ENCODE measurements at places on chromosomes 1 and 21.

DNA sequence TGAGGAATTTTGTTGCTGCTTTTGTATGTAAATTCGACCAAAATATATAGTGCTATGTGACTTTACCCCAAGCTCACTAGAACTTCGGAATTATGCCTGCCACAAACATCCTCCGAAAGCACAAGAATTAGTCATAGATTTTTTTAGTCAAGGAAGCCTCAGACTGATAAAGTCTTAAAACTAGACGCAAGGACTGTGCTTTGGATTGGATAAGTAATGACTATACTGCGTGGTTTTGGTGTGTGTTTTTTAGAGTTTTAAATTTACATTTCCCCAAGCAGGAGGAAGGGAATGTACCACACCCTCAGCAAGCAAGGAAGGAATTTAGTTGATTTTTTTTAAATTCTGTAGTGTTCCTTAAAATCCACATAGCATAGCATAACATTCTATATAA, 10.3 kb downstream of the WLS start:
- no peak for DNase-seq

- no peak for DNase-seq
Observed at GRCh38 chr1:55801481-55801880, 586.3 kb upstream of the USP24 start.

DNA sequence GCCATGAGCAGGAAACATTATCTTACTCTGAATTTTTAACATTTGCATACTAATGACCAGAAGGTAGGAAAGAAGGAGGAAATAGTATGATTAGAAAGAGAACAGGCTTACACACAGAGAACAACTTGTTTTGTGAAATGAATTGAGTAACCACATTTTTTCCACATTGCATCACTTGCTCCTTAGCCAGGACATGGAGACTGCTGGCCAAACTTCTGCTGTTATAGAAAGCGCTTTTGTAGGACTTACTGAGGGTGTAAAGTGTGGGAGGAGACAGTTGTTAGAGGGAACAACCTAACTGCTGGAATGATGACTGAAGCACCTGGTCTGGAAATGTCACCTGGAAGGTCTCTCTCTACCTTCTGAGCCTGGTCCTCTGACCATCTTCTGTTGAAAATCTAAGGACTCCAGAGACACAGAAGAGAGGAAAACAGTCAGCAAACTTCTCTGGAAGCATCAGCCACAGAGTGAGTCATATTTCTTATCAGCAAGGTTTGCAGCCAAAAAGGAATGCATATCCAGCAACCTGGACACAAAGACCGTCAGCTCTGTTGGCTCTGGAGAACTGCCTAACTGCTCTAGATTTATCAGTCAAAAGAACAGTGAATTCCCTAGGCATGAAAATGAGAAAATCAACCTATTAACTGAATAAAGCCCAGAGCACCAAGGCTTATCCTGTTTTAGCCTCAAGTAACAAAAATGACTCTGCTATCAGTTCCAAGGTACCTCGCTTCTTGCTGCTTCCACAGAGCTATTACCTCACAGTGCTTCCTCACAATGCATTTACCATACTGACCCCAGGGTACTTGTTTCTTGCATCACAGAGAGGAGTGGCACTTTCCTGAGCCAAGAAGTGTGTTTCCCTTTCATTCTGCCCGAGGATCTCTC, 88.0 kb upstream of the SLFNL1 start:
- no peak for DNase-seq

DNA sequence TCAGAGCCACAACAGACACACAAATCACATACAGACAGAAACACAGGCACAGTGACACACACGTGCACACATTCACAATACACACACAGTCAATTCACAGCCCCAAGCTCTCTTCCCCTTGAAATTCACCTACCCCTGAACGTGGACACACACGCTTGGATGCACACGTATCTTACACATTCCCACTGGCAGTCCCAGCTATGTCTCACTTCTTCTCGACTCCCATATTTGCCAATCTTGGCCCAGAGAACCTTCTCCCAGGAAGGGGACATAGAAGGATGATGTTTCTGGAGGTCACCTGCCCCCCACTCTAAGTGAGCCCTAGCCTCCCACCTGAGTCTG, 1.6 kb downstream of the CRYBG2 start:
- DNase-seq = no peak

DNA sequence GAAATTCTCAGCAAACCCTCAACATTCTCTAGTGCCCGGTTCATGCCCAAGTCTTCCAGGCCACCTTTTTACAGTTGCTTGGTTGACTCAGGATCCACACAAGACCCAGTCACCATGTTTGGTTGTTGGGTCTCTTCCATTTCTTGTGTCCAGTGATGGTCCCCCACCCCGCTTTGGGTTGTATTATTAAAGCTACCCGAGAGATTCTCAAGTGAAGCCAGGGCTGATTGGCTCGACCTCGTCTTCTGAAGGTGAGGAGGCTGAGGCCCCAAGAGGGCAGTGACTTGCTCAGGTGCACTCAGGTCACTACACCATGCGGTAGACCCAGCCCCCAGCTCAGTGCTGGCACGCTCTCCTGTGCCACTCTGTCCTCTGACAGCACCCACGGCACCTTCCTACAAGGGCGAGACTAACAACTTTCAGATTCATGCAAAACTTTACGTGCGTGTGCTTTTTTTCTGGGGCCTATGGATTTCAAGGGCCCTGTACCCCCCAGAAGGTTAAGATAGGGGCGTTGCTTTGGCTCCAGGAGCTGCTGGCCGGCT, 50.3 kb downstream of the CAPN9 start:
- peak; percentile 82 for DNase-seq

DNA sequence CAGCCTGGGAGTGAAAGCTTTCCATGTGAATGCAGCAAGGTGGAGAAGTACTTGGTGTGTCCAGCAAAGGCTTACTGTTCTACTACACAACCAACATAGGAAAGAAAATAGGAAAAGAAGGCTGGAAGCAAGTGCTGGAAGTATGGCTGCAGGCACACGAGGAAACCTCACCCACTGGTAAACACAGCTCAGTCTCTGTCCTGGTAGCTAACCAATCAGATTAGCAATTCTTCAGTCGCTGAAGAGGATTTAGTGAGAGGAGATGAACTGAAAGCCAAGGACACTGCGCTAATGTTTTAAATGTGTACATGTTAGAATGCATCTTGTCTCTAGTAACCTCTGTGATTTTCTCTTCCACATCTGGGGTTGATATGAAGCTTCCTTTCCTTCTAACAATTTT, 36.2 kb upstream of the CACHD1 start:
- DNase-seq = no peak

DNA sequence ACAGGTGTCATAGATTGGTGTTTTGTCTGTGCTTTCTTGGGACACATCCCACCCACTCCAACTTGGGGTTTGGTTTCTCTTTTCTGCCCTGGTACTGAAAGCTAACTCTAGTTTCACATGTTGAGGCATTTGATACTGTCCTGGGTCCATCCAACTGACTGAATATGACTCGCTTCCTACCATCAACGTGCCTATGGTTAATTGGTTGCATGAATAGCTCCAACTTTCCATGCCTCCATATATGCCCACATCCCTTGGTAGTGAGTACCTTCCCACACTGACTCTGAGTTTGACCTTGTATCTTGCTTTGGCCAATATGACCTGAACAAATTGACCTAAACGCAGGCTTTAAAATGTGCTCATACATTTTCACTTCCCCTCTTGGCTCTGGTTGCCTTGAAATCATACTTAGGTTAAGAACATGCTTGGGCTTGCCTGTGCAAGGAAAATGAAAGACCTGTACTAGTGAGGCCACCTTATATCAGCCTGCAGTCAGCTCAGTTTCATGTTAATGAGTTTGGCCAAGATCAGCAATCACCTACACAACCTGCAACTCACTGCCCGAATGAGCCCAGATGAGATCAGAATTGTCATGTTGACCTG, 81.0 kb upstream of the KCNK2 start:
- no peak for DNase-seq

DNA sequence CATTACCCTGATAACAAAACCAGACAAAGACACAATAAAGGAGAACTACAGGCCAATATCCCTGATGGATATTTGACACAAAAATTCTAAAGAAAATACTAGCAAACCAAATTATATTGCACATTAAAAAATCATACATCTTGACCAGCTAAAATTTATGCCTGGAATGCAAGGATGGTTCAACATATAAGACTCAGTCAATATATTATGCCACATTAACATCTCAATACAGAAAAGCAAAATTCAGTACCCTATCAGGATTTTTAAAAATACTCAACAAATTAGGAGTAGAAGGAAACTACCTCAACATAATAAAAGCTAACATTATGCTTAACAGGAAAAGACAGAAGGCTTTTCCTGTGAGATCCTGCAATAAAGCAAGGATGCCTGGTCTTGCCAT, 177.1 kb downstream of the MAGI3 start:
- DNase-seq = no peak

DNA sequence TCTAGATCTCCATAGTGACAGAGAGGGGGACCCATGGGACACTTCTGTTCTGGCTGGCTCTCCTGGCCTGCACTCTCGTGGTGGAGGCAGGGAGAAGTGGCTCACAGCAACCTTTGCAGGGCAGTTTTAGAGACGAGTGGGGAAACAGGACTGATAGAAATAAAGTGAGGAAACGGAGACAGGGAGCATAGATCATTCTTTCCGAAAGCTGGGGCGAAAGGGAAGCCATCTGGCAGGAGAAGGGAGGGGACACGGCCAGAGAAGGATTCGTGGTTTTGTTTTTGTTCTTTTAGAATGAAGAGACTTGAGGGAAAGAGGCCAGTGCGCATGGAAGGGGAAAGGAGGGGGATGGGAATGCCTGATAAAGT, 3.5 kb downstream of the TIE1 start:
- no peak for DNase-seq

DNA sequence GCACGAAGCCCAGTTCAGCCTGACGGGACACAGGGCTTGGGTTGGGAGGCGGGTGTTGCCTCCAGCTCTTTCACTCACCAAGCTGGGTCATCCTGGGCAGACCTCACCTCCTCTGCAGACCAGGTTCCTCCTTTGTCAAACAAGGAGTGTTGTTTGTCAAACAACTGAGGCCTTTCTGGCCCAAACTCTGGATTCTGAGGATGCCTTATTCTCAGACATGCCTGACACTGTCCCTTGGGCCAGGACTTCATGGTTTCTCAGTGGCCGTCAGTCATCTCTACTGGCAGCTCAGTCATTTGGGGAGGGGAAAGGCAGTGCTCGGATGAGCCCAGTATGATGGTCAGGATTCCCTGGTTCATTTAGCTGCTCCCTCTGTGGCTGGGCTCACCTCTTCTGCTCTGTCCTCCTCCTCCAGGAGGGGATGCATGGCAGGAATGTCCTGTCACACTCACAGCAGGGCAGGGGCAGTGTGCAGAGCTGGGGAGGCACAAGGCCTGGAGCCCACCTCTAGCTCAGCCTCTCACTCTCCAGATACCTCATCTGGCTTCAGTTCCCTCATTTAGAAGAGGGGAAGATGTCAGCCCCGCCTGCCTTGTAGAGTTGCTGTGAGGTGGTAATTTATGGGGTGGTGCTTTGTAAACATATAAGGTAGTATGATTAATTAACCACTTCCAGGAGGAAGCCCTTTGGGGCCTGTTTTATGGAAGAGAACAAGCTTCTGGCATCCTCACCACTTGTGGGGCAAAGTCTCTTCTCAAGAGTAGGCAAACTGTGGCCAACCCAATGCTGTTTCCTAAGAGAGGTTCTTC, 20.6 kb downstream of the SLC2A1 start:
- DNase-seq = no peak

- DNase-seq = no peak
Observed at GRCh38 chr1:94579876-94580294, 38.3 kb upstream of the F3 start.

DNA sequence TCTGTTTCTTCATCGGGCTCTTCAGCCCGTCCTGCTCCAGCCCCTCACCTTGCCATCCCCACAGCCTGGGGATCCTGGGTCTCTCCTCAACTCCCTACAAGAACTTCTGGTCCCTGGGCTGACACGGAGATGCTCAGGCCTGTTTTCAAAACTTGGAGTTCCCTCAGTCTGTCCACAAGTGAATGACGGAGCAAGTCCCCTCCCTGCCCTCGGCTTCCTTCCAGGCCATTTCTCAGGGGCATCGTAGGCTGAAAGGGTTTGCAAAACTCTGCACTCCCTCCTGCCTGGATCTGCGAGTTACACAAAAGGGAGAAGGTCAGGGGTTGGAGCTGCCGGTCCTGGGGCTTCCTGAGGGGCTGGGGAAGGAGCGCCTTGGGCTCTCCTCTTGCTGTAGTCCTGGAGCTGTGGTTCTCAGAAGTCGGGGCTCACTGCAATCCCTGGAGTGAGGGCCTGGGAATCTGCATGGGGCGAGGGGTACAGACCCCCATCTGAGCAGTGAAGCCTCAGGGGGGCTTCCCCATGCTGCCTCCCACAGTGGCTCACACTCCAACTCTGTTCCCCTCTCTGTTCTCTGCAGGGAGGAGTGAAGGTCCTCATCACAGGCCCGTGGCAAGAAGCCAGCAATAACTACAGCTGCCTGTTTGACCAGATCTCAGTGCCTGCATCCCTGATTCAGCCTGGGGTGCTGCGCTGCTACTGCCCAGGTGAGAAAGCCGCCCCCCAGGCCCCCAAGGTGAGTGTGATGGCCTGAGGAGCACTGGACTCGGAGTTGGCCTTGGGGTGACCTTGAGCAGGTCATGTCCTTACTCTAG, 100.6 kb upstream of the VAMP3 start:
- DNase-seq = no peak

- no peak for DNase-seq
Observed at GRCh38 chr1:178619042-178619927, 105.8 kb upstream of the RALGPS2 start.

- no peak for DNase-seq
Observed at GRCh38 chr1:167082511-167083027, 7.6 kb downstream of the GPA33 start.

DNA sequence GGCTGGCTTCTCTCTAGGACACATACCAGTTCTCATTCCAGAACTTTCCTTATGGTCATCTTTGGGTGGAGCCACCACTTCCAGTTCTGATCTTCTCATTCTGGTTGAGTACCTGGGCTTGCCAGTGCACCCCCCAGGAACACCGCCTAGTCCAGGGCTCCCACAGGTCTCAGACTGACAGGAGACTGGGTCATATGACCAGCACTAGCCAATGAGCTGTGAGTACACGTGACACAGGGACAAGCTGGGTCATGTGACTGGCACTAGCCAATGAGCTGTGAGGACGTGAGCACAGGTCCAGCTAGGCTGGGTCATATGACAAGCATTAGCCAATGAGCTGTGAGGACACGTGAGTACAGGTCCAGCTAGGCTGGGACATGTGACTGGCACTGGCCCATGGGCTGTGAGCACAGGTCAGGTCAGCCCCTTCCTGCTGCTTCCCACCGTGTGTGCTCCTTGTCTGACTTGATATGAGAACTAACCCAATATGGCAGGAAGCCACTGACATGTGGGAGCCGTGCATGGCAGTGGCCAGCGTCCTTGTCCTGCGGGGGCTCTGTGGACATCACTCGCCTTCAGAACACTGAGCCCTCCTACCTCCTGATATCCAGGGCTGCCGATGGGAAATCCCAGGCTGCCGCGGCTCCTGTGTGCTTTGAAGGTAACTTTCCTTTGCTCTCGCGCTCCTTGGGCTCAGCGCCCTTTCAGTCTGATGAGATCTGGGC, 22.7 kb downstream of the KRTAP10-1 start:
- DNase-seq = no peak

GRCh38 chr1:28273216-28273860, 14.0 kb downstream of the SESN2 start:
- no peak for DNase-seq

GRCh38 chr21:42107177-42107880, 36.2 kb downstream of the UMODL1 start:
- DNase-seq = no peak
